ENCODE measurements at places on chromosomes 7 and 10. TPM values are rescaled to one million over a fixed set of nuclear protein-coding genes. Genes with fewer than 3 reads are reported as not detected.

Gene GHRHR
- not detected for total RNA-seq

Gene TPK1
- total RNA-seq = 16.2 TPM

Gene ASIC3
- 2.9 TPM for total RNA-seq

Gene C10orf53
- total RNA-seq = not detected

Gene TMEM26
- not detected for total RNA-seq
